Glutamatergic neuron (in vitro differentiated cells): ENCODE measurements at places on chromosomes 7 and 10. TPM values are rescaled to one million over a fixed set of nuclear protein-coding genes. Genes with fewer than 3 reads are reported as not detected.

DNA sequence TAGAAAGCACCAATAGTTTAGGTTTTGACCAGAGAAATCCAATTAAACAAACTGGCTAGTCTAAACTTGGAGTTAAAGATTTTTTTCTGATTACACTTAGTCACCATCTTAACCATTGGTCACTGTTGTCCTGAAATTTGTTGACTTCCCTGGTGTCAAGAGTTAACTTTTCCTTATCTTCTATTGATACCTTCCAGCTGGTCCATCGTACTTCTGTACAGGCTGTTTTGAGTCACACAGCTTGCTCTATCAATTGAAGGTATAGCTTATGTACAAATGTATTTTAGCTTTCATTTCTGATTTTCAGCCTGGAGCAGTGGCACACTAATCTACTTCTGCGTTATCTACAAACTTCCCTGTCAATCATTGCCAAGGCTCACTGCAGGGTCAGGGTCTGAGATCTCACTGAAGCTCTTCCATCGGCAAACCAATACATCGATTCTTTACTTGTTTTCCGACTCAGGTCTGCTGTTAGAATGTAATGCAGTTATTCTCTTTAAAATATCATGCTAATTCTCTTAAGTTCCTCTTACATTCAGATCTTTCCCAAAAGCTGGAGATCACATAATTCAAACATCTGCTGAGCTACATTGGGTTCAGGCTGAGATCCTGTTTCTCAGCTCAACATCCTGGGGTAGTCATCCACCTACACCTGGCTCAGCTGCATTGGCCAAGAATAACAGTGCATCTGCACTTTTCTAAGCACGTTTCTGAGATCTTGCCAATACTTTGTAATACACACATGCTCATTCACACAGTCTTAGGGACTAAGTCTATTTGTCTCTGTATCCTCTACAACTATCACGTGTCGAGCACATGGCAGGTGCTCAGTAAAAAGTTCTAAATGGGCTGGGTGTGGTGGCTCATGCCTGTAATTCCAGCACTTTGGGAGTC, 11.3 kb downstream of the MRPS33 start:
- no peak for DNase-seq
- no peaks in the 10 kb centered on the region for H3K36me3 ChIP-seq
- no peaks in the 10 kb centered on the region for H3K4me1 ChIP-seq
- H3K4me3 ChIP-seq = no peak overlapping the region
- no peak overlapping the region for H3K27ac ChIP-seq

GRCh38 chr10:21600804-21601433, 66.9 kb downstream of the MLLT10 start:
- H3K4me3 ChIP-seq = no peak overlapping the region
- peaks cover 1% of the 10 kb centered on the region for H3K27me3 ChIP-seq
- no peak for DNase-seq
- H3K27ac ChIP-seq = no peak overlapping the region

DNA sequence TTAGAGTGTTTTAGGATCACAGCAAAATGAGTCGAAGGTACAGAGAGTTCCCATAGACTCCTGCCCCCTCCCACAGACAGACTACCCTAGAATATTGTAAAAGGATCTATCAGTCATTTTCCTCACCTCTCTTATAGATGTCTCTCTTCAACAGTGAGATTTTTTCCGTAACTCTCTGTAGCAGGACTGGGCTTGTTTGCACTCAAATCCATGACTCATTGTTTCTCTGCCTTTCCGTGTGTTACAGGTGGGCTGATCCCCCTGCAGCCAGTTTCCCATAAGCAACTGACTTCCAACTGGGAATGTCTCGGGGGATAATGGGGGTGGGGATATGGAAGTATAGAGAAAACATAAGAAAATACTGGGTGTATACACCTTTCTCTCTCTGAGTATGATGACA, 921.0 kb downstream of the GATA3 start:
- H3K4me3 ChIP-seq = no peak overlapping the region
- no peaks in the 10 kb centered on the region for H3K27me3 ChIP-seq
- no peak for DNase-seq
- H3K36me3 ChIP-seq = no peaks in the 10 kb centered on the region
- no peak overlapping the region for H3K27ac ChIP-seq

Gene BMPER
- 16.2 TPM for total RNA-seq

- peaks cover 3% of the 10 kb centered on the region for H3K4me1 ChIP-seq
- no peaks in the 10 kb centered on the region for H3K36me3 ChIP-seq
- no peak overlapping the region for H3K4me3 ChIP-seq
- no peak for DNase-seq
- H3K27me3 ChIP-seq = no peaks in the 10 kb centered on the region
- no peak overlapping the region for H3K27ac ChIP-seq
Observed at GRCh38 chr10:34606890-34607289, 208.2 kb downstream of the PARD3 start.

Gene HOXA4
- total RNA-seq = not detected

GRCh38 chr7:32143301-32143700, 73.1 kb upstream of the PDE1C start:
- no peak overlapping the region for H3K4me3 ChIP-seq
- H3K27me3 ChIP-seq = no peaks in the 10 kb centered on the region
- no peaks in the 10 kb centered on the region for H3K36me3 ChIP-seq
- H3K27ac ChIP-seq = no peak overlapping the region
- H3K4me1 ChIP-seq = peaks cover 21% of the 10 kb centered on the region

DNA sequence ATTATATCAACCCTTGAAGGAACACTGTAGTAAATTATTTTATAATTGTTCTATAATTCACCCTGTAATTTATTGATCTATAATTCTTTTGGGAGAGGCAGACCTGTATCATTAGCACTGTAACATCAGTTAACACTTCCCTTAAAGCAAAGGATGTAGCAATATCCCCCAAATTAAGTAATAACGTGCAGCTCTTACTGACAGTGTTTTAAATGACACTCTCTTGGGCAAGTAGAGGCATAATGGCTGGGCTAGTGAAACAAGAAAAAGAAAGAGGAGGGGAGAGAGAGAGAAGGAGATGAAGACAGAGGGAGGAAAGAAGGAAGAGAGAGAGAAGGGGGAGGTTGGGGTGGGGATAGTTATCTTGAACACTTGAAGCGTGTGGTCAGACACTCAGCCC, 161.0 kb upstream of the RNF32 start:
- no peak overlapping the region for H3K27ac ChIP-seq
- H3K36me3 ChIP-seq = peaks cover 6% of the 10 kb centered on the region
- no peak for DNase-seq
- H3K4me3 ChIP-seq = no peak overlapping the region
- no peaks in the 10 kb centered on the region for H3K4me1 ChIP-seq

DNA sequence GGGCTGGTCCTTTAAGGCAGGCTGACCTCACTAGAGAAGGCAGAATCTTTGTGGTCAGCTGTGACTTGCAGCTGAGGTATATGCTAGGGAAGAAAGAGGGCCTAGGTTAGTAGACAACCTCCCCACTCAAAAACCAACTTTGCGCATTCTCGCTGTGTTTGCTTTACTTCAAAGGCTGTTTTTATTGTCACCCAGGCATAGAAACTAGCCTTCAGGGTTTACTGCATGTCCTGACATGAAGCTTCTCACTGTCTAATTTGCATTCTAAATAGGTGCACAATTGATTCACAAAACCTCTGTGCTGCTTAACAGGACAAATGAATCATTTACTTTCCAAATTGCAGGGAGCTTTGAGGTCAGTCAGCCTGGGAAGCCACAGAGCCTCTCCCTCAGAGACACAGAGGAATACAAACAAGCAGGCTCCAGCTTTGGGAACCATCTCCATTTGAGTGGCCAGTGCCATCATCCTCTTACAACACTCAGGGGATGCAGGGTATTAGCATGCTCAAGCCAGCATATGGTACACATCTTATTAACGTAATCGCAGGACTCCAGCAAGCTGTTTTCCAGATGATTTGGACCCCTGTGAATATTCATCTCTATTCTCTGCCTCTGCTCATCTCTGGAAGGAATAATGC, 596.4 kb upstream of the GHITM start:
- peaks cover 51% of the 10 kb centered on the region for H3K4me1 ChIP-seq
- no peak overlapping the region for H3K4me3 ChIP-seq
- H3K36me3 ChIP-seq = no peaks in the 10 kb centered on the region
- DNase-seq = peak; percentile 38
- H3K27ac ChIP-seq = peak overlapping the region; percentile 91

- DNase-seq = no peak
- no peak overlapping the region for H3K27ac ChIP-seq
- peaks cover 6% of the 10 kb centered on the region for H3K4me1 ChIP-seq
- H3K36me3 ChIP-seq = peaks cover 9% of the 10 kb centered on the region
Observed at GRCh38 chr7:157832006-157832405, 495.2 kb downstream of the DNAJB6 start.

Gene LHFPL3
- total RNA-seq = not detected

Gene OR13A1
- 0.44 TPM for total RNA-seq

DNA sequence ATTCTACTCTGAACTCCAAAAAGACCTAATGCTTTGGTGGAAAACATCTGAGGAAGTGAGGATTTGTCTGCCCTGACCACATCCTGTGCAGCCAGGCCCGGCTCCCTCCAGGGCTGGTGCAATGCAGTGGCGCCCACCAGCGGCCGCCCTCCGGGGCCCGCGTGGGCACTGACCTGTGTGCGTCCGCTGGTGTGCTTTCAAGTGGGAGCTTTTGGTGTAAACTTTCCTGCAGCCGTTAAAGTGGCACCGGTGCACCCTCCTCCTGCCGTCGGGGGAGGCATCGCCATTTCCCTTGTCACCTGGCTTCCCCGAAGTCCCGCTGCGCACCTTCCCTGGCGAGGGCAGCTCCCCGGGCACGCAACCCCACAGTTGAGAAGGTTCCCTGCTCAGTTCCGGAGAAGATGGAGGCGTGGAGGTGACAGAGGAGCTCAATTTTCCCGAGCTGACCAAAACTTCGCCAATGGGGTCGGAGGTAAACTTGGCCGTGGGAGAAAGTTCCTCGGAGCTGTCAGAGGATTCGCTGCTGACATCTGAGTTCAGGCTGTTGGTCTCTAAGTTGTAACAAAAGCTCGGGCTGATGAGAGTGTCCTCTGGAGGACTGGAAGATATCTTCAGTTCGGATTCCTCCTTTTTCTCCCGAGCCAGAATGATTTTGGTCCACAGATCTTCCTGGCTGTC, 3.4 kb downstream of the KLF6 start:
- DNase-seq = no peak

Gene PTN
- total RNA-seq = 40.0 TPM

DNA sequence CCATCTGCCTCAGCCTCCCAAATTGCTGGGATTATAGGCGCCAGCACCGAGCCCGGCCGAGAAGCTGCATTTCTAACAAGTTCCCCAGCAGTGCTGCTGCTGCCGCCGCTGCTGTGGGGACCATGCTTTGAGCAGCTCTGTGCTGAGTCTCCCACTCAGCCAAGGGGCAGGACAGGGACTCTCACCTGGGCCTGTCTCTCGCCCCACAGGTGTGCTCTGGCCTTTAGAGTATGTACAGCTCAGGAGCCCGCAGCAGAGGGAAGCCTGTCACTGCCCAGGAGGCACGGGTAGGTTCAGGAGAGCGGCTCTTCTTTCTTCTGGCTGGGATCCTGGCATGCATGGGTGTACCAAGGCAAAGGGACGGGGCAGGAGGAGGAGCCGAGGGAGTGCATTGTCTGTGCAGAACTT, 130.1 kb downstream of the CAMK1D start:
- no peaks in the 10 kb centered on the region for H3K27me3 ChIP-seq
- peaks cover 5% of the 10 kb centered on the region for H3K36me3 ChIP-seq
- H3K4me3 ChIP-seq = no peak overlapping the region
- H3K4me1 ChIP-seq = peaks cover 11% of the 10 kb centered on the region
- no peak overlapping the region for H3K27ac ChIP-seq

DNA sequence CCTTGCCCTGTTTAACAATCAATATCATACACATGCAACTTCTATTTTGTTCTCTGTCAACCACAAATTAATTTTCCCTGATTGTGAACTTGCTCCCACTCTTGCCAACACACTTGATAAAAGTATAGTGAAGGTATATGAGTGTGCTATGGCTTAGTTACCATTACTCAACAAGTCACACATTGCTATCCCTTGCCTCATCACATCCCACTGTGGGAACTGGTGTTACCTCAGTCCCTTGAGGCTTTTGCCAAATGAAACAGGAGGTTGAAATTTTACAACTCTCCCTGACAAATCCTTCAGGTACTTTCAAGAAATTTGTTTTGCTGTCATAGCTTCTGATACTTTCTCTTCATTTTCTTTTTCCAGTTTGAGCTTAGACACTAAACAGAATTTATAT, 472.5 kb upstream of the SEMA3D start:
- peaks cover 2% of the 10 kb centered on the region for H3K27me3 ChIP-seq
- no peaks in the 10 kb centered on the region for H3K36me3 ChIP-seq
- DNase-seq = no peak
- H3K4me3 ChIP-seq = no peak overlapping the region
- no peaks in the 10 kb centered on the region for H3K4me1 ChIP-seq

Gene CCL24
- not detected for total RNA-seq

DNA sequence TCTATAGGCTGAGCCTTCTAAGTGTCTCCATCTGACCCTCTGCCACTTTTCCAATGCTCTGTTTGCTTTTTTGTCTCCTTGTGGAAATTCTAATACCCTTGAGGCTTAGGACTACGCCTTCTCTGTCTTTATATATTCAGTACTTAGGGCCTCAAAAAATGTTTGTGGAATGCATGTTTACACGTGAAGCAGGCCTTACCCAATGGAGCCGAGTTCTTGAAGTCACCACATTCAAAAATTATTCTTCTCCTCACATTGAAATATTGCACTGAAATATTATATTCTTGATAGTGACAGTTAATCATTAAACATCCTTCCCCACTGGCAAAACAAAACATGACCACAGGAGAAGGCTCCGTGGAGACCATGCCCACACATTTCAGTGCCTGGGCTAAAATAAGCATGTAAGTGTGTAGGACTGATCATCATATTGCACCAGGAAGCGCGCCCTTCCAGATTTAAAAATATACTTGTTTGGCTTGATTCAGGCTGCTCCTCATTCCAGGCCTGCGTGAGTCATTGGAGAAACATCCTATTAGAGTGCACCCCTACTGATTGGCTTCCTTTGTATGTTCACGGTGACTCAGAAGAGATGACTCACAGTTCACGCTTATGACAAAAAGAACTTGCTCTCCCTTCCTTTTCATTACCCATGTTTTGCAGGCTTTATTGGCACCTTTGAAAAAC, 307.4 kb upstream of the AOAH start:
- no peaks in the 10 kb centered on the region for H3K4me1 ChIP-seq
- H3K27ac ChIP-seq = no peak overlapping the region
- no peak for DNase-seq

DNA sequence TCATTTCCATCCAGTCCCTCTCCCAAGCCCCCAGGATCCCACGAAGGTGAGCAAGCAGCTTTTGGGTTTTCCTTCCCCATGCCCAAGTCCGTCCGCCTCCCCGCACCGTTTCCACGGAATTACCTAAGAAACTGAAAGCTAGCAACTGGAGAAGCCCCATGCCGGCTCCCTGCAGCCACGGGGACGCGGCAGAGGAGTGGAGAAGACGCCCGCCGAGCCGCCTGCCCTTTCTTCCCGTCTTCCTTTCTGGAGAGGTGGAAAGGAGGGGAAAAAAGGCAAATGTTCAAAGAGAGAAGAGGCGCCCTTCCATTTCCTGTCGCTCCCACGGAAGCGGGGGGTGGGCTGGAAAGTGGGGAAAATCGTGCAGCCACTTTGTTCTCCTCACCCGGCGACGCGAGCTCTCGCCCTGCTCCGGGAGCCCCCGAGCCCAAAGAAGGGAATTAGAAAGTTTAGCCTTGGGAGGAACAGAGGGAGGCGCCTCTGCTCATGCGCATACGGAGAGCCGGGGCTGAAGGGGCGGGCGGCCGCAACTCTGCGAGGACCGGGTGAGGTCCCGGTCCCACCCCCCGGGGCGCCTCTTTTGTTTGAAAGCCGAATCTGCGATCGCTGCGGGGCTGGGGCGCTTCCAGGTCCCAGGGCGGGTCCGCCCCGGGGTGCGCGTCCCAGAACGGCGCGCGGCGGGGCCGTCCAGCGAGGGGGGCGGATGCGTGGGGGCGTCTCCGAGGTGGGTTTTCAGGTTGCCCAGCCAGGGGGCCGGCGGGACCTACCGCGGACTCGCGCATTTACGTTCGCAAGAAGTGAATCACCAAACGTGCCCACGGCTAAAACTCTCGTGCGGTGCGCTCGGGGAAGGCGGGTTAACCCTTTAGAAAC, at the start of gene LAMB1:
Gene LAMB1 (minus strand): TSS at position 436 of the 873 bp plus-strand sequence. CDS start 276 bp downstream, at position 160.
- H3K4me3 ChIP-seq = peak within 1 kb of the TSS; percentile 94
- peaks cover 27% of the 10 kb centered on the region for H3K27me3 ChIP-seq
- H3K4me1 ChIP-seq = peaks cover 27% of the 10 kb centered on the region
- peak within 1 kb of the TSS; percentile 96 for H3K27ac ChIP-seq
